ENCODE measurements at places on chromosomes 3 and 15.

DNA sequence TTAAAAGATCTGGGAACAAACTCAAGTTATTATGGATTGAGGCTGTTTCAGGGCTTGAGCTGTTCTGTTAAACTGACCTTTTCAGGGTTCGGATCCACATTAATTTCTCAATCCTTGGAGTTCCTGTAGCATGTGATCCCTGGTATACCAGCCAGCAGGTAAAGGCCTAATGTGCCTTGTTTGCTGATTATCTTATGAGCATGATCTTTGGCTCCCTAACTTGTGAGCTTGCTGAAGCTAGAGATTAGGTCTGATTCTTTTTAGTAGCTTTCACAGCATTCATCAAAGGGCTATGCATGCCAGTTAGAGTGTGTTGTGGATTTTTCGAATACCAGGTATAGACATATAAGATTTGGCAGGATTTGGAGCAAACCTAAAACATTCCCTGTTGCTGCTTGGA is 10.3 kb downstream of the CORO2B start:
- DNase-seq = no peak

GRCh38 chr3:47404955-47405790 is 24.4 kb downstream of the PTPN23 start:
- DNase-seq = no peak

GRCh38 chr15:89803941-89804800 is 10.5 kb downstream of the ANPEP start:
- DNase-seq = no peak

GRCh38 chr3:15051531-15051930 is 13.6 kb downstream of the MRPS25 start:
- DNase-seq = peak; percentile 2

GRCh38 chr3:119643528-119643927 is 16.9 kb downstream of the POPDC2 start:
- no peak for DNase-seq

GRCh38 chr3:76912841-76913383 is 127.0 kb upstream of the ROBO2 start:
- no peak for DNase-seq

GRCh38 chr3:119800844-119801243 is 18.9 kb downstream of the NR1I2 start:
- DNase-seq = no peak

- DNase-seq = no peak
These were observed 11.9 kb upstream of the CD200R1L start for GRCh38 chr3:112858410-112859069.

GRCh38 chr3:101270149-101270548 is 50.2 kb downstream of the IMPG2 start:
- DNase-seq = no peak

- no peak for DNase-seq
These were observed 66.0 kb downstream of the TLE3 start for GRCh38 chr15:70031713-70032112.

DNA sequence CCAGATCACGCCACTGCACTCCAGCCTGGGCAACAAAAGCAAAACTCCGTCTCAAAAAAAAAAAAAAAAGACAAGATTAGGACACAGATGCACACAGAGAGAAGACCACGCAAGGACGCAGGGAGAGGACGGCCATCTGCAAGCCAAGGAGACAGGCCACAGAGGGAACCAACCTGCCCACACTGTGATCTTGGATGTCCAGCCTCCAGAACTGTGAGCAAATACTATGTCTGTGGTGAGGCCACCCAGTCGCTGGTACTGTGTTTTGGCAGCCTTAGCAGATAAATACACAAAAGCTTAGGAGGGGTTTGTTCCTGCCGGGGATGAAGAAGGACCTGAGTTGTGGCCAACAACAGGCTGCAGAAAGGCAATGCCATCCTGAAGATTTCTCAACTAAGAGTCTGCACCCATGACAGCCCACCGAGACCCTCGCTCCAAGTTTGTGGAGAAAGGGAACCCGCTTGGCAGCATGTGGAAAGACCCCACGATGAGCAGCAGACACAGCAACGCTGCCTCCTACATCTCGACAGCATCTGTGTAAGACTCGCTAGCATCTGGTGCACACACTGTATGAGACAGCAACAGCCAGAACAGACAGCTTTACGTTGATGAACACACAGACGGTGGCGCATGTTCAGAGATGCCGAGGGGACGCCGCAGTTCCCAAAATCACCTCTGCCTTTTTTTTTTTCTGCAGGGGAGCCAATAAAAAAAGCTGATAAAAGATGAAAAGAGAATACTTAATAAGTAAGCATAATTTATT is 13.7 kb downstream of the CYFIP1 start:
- DNase-seq = no peak

- DNase-seq = no peak
These were observed 256.6 kb upstream of the ROPN1 start for GRCh38 chr3:124248471-124249028.

DNA sequence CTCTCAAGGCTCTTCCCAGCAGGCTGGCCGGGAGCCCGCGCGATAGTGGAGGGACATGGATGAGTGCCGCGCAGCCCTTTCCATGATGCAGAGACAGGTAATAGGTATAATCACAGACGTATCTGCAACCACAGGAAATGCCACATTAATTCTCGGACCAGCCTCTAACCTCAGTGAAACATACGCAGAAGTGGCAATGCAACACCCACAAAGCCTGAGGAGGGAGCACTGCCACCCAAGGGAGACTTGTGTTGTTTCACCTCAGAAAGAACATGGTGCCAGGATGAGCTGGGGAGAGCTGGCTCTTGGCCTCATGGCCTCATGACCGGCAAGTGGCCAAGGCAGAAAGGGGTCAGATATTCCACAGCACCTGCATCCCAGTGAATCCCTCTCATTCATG is 39.0 kb downstream of the PGPEP1L start:
- no peak for DNase-seq

GRCh38 chr3:132679911-132680310 is 19.8 kb downstream of the UBA5 start:
- no peak for DNase-seq

- DNase-seq = no peak
These were observed 44.7 kb downstream of the CEP70 start for GRCh38 chr3:138549179-138549977.

- no peak for DNase-seq
These were observed 396.5 kb upstream of the GBE1 start for GRCh38 chr3:82157952-82158351.

- no peak for DNase-seq
These were observed 22.1 kb downstream of the H1-8 start for GRCh38 chr3:129564981-129565644.
